ENCODE measurements at places on chromosomes 5 and 9.

DNA sequence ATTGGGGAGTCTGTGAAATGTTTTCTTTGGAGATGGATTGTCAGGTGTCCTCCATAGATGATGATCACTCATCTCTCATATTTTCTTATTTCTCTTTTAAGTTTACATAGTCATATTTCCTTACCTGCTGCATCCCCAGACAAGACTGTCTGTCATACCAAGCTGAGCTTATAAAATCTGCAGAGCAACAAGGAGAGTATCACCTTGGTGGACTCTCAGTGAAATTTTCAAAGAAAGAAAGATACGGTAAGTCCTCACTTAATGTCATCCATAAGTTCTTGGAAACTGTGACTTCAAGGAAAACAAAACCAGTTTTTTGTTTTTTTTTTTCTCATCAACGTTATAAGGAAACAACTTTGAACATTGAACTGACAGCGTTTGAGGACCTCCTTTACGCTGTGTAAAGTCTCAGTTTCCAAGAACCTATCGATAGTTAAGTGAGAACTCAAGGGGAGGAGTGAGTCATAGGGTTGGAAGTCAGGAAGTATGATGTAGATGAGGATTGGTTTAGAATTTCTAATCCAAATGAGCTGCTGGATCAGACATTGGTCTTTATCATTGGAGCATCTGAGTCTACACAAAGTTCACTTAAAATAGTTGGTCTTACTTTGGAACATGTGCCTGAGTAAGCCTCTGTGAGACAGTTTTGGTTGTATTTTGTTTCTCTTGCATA, 45.5 kb downstream of the SPIN1 start:
- DNase-seq = no peak

DNA sequence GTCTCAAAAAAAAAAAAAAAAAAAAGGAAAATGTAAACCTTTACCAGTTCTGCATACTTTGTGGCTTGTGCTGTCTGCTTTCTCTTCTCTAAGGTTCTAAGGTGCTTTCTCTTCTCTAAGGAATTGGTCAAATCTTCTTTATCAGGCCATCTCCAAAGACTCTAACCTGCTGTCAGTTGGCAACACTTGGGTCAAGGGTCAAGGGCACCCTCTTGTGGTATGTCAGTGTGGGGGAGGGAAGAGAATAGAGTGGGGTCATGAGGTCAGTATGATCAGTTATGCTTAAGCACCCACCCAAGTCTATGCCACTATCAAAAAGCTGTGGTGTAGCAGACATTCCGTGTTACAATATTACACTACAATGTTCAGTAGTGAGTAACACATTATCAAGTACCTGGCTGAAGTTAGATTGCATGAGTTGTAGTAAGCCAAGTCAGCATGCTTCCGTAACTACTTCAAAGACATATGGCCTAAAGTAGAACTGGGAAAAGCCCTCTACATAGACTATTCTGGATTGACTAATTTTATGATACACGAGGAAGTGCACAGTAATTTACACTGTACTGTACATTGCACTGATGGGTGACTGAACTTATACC, 25.0 kb upstream of the CCL28 start:
- DNase-seq = no peak

DNA sequence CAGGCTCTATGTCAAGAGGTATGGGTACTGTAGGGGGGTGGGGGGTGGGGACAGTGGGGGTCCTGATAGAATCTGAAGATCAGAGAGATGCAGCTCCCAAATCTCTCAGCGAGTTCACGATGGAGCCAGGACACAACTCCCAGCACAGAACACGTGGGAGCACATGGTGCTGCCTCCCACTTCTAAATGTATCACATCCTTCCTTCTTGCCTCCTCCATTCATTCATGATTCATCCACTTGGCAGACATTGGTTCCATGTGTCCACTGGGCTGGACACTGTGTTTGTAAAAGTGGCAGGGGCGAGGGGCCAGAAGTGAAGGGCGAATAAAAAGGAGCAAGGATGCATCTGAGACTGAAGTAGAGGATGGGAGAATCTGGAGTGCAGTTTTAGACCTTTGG, 33.9 kb downstream of the SH3TC2 start:
- DNase-seq = no peak

GRCh38 chr5:66958201-66958979, 238.2 kb downstream of the CD180 start:
- no peak for DNase-seq

DNA sequence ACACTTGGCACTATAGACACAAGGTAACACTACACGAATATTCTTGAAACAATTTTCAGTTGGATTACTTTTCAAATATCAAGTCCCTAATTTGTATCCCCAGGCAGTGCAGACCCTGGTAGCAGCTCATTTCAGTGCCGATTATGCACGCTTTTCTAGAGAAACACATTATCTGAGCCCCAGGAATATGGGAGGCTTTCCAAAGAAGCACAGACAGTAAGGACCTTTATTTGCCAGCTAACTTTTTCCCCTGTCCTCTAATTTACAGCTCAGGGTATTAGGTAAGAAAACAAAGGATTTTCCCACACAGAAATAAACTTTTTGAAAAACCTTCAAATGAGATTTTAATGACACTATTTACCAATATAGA, 852.3 kb upstream of the DMAC1 start:
- DNase-seq = no peak

GRCh38 chr5:53023969-53024368, 34.8 kb downstream of the ITGA2 start:
- DNase-seq = no peak

DNA sequence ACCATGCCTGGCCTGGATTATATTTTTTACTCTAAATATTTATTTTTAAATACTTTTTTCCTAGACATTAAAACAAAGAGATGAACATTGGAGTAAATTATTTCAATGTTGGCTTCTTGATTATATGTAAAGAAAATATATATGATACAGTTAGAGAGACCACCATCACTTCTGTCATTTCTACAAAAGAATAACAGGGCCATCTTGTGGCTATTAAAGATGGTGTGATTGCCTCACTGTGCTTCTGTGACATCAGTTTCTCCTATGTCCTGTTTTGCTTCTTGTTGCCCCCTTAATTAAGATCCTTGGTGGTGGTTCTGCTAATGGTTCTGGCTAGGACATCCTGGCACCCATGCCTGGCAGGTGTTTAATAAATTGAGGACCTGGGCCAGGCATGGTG, 32.9 kb downstream of the NDFIP1 start:
- DNase-seq = no peak

- DNase-seq = no peak
Observed at GRCh38 chr9:125635888-125636287, 71.1 kb downstream of the MAPKAP1 start.

- DNase-seq = no peak
Observed at GRCh38 chr5:53041071-53041692, 52.0 kb downstream of the ITGA2 start.

- DNase-seq = no peak
Observed at GRCh38 chr9:121798941-121799340, 147.5 kb downstream of the DAB2IP start.

- no peak for DNase-seq
Observed at GRCh38 chr9:27204578-27204977, 92.4 kb downstream of the EQTN start.

- no peak for DNase-seq
Observed at GRCh38 chr5:158880483-158881001, 219.2 kb downstream of the EBF1 start.

DNA sequence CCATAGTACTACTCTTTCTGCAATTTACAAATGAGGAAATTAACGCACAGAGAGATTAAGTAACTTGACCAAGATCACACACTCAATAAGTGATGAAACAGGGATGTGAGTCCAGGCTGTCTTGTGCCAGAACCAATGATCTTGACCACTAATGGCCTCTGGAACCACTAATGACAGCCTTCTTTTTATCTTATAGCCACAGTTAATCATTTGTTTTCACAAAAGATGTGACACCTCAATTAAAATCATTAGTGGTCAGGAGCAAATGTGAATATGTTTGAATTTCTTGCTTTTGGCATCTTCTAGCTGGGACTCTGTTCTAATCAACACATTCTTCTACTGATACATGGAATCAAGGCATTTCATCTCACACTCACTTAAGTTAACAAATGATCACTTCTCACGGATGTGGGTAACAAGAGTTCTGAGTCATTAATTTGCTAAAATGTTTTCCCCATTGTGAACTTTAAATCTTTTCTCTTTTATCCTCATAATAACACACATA, 102.7 kb upstream of the CD180 start:
- no peak for DNase-seq

GRCh38 chr5:122701640-122702523, 73.0 kb upstream of the SNX2 start:
- DNase-seq = no peak

DNA sequence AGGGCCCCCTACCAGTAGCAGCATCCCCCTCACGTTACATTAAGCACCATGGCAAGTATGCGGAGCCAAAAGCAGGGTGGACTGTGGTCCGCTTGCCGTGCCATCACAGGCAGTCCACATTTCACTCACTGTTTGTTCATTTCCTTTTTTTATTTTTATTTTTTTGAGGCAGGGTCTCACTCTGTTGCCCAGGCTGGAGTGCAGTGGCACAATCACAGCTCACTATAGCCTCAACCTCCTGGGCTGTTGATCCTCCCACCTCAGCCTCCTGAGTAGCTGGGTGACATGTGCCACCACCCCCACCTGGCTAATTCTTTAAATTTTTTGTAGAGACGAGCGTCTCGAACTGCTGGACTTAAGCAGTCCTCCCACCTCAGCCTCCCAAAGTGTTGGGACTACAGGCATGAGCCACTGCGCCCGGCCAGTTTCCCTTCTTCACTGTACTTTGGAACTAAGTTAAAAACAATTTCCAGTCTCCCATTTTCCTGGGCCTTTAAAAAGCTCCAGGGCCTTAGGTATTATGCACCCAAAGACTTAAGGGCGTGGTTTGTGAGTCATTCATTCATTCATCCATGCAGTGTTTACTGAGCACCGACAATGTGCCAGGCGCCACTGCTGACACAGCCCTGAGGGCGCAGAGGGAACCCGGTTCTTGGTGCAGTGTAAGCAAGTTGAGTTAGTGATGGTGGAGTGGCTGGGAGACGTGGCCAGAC, 19.9 kb downstream of the PRRX2 start:
- no peak for DNase-seq

GRCh38 chr9:3047912-3048311, 204.0 kb upstream of the PUM3 start:
- no peak for DNase-seq

All from body of pancreas (tissue), 4 donors.